ENCODE measurements at places on chromosomes 2 and 18. TPM values are rescaled to one million over a fixed set of nuclear protein-coding genes. Genes with fewer than 3 reads are reported as not detected.

Gene IFIH1
- total RNA-seq, result 4.0 TPM

Gene EMX1
- not detected for total RNA-seq

Gene NOP58
- 86.2 TPM for total RNA-seq

Gene CRYGC
- total RNA-seq, result not detected

Gene ANKRD30B
- not detected for total RNA-seq

Gene RIT2
- not detected for total RNA-seq

Gene MRPL19
- total RNA-seq, result 32.3 TPM

Gene CYRIA
- total RNA-seq, result 2.5 TPM

Gene SMAD7
- 4.8 TPM for total RNA-seq

Gene RBM43
- 3.7 TPM for total RNA-seq

Gene SPRED2
- total RNA-seq, result 15.4 TPM

Gene AGXT
- not detected for total RNA-seq

Gene C2orf92
- 4.7 TPM for total RNA-seq

Gene VWA3B
- total RNA-seq, result not detected

Gene FAM228A
- not detected for total RNA-seq

Gene HSPD1
- total RNA-seq, result 312 TPM

Gene MAL
- total RNA-seq, result not detected

Gene DNMT3A
- 9.6 TPM for total RNA-seq

Gene ABCG5
- not detected for total RNA-seq

Gene SATB2
- 11.1 TPM for total RNA-seq

Gene ITPRIPL1
- 1.8 TPM for total RNA-seq

Gene HRH4
- total RNA-seq, result under 0.01 TPM
